ENCODE measurements at places on chromosomes 5 and 9.

DNA sequence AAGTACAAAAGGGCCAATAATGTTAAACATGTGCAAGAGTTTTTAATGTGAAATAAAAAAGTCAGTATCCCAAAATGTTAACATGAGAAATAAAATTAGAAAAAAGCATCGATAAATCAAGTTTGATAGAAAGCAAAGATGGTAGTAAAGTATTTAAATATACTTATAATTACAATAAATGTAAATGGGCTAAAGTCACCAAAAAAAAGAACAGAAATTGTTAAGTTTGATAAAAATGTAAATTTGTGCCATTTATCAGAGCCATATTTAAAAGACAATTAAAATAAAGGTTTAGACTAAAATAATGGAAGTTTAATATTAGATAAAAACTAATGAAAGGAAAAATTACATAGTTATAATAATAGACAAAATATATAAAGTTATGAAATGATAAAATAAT lies 500.5 kb downstream of the TMEM232 start:
- DNase-seq = no peak

- DNase-seq = no peak
Measured at GRCh38 chr9:71830153-71830552, 61.8 kb upstream of the CEMIP2 start.

DNA sequence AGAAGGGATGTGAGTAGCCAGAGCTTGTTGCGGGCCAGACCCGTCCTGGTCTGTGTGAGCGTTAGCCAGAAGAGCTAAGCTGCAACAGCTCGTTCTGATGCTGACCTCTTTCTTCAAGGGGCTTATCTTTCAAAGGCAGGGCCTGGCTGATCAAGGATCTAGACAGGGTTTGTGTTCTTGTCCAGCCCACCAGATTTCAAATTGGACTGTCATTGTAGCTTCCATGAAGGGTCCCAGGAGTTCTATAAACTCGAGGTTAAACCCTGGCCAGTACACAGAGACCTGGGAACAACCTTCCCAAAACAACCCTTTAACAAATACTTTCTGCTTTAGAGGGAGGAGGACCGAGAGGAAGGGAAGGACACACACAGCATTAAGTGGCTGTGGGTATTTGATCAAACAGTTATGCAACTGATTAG lies 153.0 kb upstream of the TUT7 start:
- DNase-seq = no peak

DNA sequence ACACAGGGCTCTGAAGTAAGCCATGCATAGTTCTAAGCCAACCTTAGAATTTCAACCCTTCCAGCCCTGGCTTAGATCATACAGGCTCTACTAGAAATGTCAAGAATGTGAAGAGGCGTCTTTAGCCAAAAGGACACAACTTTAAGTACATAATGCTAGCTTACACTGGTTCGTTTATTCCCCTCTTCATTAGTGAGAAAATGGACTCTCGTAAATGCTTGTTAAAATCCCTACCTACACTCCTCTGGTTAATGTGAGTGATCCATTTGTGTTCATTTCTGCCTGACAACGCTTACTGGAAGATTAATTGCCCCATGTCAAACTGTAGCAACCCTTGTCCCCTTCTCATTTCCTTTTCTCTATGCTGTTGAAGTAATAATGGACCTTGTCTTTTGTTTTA lies 149.3 kb upstream of the POU5F2 start:
- DNase-seq = peak; percentile 11

- DNase-seq = no peak
Measured at GRCh38 chr9:18495065-18495464, 21.1 kb downstream of the ADAMTSL1 start.

- no peak for DNase-seq
Measured at GRCh38 chr5:159362220-159362619, 31.9 kb upstream of the IL12B start.

DNA sequence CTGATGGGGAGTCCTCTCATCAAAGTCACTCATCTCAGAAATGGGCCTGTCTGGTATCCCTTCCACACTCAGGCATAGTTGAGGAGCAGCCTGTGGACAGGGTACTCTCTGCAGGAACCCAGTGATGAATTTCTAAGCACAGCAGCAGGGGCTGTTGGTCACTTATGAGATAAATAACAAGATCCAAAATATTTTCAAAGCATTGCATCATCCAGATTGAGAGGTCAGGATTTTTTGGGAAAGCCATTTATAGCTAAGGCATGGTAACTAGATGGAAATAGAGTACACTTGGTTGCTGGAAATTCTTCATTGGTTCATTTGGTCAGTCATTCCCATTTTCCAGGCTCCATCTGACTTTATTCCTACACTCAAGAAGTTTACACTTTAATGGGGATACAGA lies 246.8 kb upstream of the RAI14 start:
- DNase-seq = no peak

- DNase-seq = no peak
Measured at GRCh38 chr5:14174230-14174636, 31.1 kb downstream of the TRIO start.

GRCh38 chr5:175887463-175887862 lies 16.1 kb downstream of the CPLX2 start:
- DNase-seq = peak; percentile 82

DNA sequence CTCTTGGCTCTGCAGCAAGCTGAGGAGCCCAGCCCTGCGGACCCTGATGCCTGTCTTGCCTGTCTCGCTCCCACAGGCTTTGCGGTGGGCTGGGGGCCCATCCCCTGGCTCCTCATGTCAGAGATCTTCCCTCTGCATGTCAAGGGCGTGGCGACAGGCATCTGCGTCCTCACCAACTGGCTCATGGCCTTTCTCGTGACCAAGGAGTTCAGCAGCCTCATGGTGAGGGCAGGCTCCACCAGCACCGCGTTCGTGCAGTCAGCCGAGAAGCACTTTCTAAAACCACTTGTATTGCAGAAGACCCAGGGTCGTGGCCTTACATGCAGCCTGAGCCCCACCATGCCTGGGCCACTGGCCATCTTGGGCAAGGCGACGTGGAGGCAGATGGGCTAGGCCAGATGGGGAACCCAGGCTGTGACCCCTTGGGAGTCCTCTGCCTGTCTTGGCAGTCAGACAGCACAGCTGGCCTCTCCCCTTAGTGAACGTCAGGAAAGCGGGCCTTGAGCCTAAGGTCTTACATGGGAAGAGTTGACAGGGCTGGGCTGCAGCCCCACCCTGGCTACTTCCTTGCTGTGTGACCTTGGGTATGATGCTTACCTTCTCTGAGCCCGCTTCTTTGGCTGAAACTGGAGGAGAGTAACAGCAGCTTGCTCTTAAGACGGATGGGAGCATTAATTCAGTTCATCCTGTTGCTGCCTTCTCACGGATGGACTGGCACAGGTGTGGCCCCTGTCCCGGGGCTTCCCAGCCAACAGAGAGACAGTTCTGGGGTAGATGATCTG lies 8.6 kb downstream of the SLC2A8 start:
- no peak for DNase-seq

Data from NCI-H2081 (cell line).